ENCODE measurements at places on chromosomes 3 and 15. TPM values are rescaled to one million over a fixed set of nuclear protein-coding genes. Genes with fewer than 3 reads are reported as not detected.
A peak's percentile ranks its signal among the peaks of the same experiment; 100 is the strongest.

Gene IDH2
- 126 TPM for total RNA-seq

- no peaks in the 10 kb centered on the region for H3K27me3 ChIP-seq
- no peaks in the 10 kb centered on the region for H3K36me3 ChIP-seq
- peak overlapping the region; percentile 78 for H3K27ac ChIP-seq
- no peak for DNase-seq
- peak overlapping the region; percentile 1 for H3K4me3 ChIP-seq
- H3K4me1 ChIP-seq = peaks cover 57% of the 10 kb centered on the region
Observed at GRCh38 chr15:67134067-67134838, 68.9 kb downstream of the SMAD3 start.

Gene INAFM2
- total RNA-seq = 80.6 TPM

DNA sequence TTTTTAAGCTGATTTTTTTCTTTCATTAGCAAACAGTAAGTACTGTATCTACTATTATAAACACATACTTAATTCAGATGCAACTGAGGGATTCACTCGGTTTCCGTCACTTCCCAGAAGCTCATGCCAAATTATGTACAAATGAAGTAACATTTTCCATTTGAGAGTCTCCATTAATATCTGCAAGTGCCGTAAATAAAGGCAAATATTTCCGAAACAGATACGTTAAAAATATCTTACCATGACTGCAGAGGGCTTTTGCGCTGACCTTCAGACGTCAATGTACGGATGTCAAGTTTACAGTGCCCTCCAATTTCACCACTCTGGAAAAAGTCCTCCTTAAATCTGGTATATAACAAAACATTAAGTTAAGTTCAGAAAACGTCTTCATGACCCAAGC, 9.3 kb downstream of the EOGT start:
- H3K4me1 ChIP-seq = peaks cover 36% of the 10 kb centered on the region
- H3K36me3 ChIP-seq = peaks cover 26% of the 10 kb centered on the region
- no peaks in the 10 kb centered on the region for H3K27me3 ChIP-seq
- DNase-seq = no peak

Gene OIP5
- 1.8 TPM for total RNA-seq
